Mesothelial cell of epicardium (in vitro differentiated cells): ENCODE measurements at places on chromosomes 5 and 9.

GRCh38 chr9:105419816-105420597, 27.8 kb upstream of the FSD1L start:
- no peak for DNase-seq

DNA sequence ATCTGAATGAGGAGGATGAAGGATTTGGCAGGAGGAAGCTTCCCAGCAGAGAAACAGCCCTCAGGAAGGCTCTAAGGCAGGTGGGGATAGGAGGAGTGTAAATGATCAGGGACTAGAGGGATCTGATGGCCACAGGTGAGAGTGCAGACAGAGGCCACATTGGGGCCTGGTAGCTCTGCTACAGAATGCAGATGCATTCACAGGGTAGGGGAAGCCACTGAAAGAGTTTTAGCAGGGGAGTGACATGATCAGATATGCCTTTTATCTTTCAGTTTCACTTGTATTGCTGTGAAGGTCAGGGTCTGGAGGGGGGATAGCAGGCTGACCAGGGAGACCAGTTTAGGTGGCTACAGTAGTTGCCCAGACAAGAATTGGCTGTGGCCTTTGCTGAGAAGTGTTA, 3.0 kb downstream of the TXNDC15 start:
- no peak for DNase-seq

GRCh38 chr9:101270302-101270701, 114.5 kb downstream of the BAAT start:
- DNase-seq = no peak

DNA sequence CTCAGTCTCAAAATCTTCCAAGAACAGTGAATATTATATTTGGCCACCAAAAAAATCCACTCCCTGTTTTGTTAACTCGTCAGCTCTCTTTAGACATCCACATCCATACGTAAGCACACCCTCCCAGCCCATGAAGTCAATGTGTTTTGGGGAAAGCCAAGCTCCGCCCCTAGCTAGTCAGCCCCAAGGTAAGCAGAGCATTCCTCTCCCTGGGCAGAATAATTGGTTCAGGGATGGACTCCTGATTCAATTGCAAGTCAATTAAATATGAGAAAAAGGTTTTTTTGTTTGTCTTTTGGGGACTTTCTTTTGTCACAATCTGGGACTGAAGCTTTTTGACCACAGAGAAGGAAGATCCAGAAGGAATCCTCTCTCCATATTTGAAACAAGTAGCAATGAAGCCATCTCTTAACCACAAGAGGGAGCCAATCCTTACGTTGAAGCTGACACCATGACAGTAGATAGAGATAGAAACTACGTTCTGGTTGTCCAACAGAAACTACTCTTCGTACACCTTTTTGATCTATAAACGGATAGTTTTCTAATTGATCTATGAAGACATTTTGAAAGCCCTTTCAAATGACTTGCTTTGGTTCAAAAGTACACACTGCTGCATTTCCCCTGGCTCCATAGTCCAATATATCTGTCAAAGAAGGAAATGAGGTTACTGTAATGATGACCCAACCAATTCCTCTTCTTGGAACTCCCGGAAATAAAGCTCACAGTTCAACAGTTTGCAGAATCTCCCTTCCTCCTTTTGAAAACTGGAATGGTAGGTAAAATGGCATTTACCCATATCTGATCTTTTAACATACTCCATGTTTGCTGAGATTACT, 166.4 kb downstream of the TLE1 start:
- DNase-seq = no peak

- DNase-seq = no peak
Measured at GRCh38 chr9:14573319-14573718, 119.9 kb downstream of the ZDHHC21 start.

GRCh38 chr9:89095761-89096528, 82.7 kb downstream of the SHC3 start:
- no peak for DNase-seq

- no peak for DNase-seq
Measured at GRCh38 chr9:75672478-75672877, 218.0 kb upstream of the PCSK5 start.

DNA sequence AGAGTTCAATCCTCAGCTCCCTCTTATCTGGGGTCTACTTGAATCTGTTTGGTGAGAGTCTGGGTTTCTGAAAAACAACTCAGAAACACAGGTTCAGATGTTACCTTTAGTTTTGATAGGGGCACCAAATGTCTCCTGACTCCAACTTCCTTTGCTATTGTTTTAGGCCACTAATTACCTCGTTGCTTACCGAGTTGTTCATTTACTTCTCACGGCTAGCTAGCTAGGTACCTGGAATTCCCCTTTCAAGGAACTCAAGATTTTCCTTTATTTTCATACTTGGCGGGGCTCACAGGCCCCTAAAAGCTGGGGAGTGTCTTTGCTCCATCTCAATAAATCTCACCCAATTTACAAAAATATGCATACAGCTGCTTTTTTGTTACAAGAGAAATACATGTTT, 111.4 kb downstream of the SLC28A3 start:
- no peak for DNase-seq
